ENCODE measurements at places on chromosomes 7 and 10.

DNA sequence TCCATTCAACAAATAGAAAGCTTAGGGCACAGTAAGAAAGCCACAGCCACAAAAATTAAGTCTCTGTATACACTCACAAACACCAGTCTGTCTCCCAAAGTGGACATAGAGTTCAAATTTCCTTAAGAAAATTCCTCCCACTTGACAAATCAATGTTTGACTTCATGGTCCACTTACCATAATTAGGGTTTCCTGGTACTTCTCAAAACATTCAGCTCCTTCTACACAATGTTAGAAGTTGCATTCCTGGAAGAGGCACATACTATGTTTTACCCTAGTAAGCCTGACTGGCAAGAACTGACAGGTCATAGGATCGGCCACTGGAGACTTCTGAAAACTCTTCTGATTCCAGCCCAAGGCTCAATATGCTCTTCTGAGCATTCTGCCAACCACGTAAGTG is 70.5 kb downstream of the CPXM2 start:
- DNase-seq: no peak

- no peak for DNase-seq
These were observed 47.1 kb downstream of the MYOF start for GRCh38 chr10:93434991-93435491.

DNA sequence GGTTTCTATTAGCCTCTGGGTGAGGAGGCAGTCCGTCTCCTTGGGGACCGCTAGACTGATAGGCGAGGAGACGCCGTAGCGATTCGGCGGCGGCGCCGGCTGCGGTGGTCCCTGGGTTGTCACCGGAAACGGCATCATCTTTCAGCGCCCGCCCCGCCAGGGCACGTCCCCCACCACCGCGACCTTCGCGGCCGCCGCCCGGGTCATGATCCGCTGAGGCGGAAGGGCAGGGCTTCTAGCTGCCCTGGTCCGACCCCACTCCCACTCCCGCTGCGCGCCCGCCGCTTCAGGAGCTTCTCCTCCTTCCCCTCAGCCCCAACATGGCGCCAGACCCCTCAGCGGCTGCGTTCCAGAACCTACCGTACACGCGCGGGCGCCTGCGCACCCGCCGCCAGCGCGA is at the start of gene PAPOLB:
TSS of gene PAPOLB (minus strand) at position 358 of the 400 bp plus-strand sequence. CDS start at position 138, 220 bp downstream.
- no peak for DNase-seq

DNA sequence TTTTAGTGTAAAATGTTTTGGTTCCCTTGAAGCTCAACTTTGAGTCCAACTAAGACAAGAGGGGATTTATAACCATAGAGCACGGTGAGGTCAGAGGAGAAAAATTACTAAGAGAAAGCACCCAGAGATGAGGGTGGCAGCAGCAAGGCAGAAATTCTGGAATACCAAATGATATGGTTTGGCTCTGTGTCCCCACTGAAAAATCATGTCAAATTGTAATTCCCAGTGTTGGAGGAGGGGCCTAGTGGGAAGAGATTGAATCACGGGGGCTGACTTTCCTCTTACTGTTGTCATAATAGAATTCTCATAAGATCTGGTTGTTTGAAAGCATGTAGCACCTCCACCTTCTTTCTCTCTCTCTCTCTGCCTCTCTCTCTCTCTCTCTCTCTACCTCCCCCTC is 19.4 kb upstream of the AKR1C1 start:
- DNase-seq: no peak

- DNase-seq: no peak
These were observed 77.9 kb upstream of the FHIP2A start for GRCh38 chr10:114743521-114744231.

Data from hindlimb muscle (tissue), 1 donor.